ENCODE measurements at places on chromosomes 11 and 22.
A peak's percentile ranks its signal among the peaks of the same experiment; 100 is the strongest.

DNA sequence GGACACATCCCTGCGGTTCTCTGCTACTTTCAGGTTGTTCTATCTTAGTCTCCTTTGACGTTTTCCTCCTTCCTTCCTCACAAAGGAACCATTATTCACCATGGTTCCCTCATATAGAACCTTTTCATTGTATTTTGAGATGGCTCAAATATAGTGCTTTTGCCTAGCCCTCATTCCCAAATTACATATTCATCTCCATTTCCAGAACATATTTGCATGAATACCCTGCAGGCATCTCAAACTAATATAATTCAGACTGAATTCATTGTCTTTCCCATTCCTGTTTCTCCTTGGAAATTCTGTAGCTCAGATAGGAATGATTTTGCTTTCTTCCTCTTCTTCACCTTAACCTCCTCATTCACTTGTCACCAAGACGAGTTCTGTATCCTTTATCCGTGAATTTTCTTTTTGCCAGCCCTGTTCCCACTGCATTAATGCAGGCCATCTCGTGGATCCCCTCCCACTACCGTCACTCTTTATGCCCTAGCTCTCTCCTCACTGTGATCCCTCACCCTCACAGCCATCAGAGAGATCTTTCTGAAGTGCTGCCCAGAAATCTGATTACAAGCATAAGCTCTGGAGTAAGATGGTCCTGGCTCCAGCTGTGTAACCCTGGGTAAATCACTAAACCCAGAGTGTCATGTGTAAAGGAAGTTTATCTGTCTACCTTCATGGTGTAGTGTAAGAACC is 23.3 kb downstream of the PIWIL4 start:
- no peak for DNase-seq

- DNase-seq = peak; percentile 38
Measured at GRCh38 chr22:50612528-50613221, 12.1 kb downstream of the MAPK8IP2 start.

- DNase-seq = no peak
Measured at GRCh38 chr11:8025123-8025522, 38.0 kb downstream of the EIF3F start.

GRCh38 chr11:13101644-13102512 is 92.8 kb downstream of the RASSF10 start:
- DNase-seq = no peak

GRCh38 chr22:49340406-49340805 is 487.3 kb downstream of the BRD1 start:
- no peak for DNase-seq

- DNase-seq = no peak
Measured at GRCh38 chr11:104678408-104678807, 219.9 kb downstream of the CASP12 start.

DNA sequence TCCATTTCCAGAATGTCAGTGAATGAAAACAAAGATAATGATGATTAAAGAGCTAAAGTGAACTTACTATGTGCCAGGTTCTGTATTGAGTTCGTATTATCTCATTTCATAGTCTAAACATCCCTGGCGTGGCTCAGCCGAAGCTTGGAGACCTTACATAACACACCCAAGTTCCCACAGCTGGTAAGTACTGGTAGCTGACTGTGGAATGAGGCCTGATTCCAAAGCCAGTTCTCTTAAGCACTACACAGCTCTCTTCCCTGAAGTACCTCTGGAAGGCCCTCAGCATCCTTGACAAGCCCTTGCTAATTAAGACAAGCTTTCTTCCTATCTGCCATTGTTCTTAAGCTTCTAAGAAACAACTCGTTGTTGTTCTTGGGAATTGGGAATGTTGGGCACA is 28.6 kb upstream of the NCAM1 start:
- no peak for DNase-seq
